ENCODE measurements at places on chromosomes 2 and 18.

DNA sequence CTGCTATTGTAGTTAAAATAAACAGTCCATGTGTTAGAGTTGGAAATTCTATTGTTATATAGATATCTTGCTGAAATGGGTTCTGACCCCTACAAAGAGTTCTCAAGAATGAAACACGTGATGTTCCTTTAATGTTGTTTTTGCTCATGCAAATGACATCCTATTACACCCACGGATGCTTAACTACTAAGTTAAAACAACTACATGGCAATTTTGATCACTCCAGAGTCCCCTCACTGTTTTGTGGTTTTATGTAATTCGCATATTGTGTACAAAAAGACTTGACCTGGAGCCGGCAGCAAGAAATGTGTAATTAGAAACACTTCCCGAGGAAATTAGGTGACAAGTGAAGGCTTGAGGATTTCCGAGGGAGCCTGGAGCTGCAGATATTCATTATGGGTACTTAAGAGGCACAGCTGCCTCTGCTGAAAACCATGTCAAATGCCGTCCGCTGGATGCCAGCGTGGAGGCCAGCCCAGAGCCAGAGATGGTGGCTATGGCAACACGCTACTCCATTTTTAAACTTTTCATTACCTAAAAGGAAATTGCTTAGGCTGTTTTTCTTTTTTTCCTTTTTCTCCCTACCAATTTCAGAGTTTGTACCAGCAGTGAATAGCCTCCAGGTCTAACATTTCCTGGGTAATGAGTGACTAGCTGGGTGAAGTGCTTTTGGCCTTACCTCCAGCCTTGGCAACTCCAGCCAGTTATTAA, 21.0 kb upstream of the CABLES1 start:
- no peak for DNase-seq

DNA sequence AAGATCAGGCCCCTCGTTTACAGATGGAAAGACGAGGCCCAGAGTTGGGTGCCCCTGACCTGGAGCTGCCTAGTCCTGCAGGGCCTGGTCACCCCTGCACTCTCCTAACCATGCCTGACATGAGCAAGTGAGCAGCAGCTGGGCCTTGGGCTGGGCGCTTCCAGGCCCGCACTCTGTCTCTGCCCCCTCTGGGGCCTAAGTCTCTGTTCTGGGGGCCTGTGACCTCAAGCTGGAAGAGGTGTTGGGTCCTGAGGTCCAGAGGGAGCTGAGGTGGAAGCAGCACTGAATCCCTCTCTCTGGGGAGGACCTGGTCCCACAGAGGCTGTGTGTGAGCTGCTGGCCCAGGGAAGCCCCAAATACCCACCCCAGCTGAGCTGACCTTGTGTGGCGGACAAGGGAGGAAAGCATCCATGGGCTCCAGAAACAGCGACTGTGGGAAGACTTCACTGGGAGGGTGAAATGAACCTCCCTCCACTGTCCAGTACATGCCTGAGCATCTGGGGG, 46.1 kb upstream of the GPC1 start:
- no peak for DNase-seq

GRCh38 chr2:105239924-105240323, 1.6 kb upstream of the GPR45 start:
- DNase-seq, result peak; percentile 93

- no peak for DNase-seq
Measured at GRCh38 chr2:144067506-144067905, 452.4 kb downstream of the ZEB2 start.

- no peak for DNase-seq
Measured at GRCh38 chr18:38790303-38790702, 1224.7 kb upstream of the CELF4 start.

GRCh38 chr18:76709659-76710645, 112.4 kb upstream of the ZNF236 start:
- peak; percentile 73 for DNase-seq

- no peak for DNase-seq
Measured at GRCh38 chr2:209526561-209526960, 102.7 kb downstream of the MAP2 start.

DNA sequence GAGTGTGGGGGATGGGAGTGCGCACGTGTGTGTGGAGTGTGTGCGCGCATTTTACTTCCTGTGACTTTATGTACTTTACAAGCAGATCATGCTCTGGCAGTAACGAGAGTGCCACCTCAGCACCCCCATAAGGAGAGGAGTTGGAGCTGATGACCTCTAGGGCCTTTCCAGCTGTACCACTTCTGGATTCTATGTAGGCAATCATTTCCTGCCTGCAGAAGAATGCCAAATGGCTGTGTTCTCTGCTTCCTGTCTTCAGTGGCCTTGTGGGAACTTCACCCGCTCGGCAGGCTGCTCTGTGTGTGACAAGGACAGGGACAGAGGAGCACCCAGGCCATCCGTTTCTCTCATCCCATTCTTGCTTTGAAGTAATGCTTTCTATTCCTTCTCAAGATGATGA, 22.8 kb upstream of the ZNF385B start:
- DNase-seq, result no peak

GRCh38 chr2:68791914-68792313, 57.3 kb downstream of the ARHGAP25 start:
- DNase-seq, result no peak

DNA sequence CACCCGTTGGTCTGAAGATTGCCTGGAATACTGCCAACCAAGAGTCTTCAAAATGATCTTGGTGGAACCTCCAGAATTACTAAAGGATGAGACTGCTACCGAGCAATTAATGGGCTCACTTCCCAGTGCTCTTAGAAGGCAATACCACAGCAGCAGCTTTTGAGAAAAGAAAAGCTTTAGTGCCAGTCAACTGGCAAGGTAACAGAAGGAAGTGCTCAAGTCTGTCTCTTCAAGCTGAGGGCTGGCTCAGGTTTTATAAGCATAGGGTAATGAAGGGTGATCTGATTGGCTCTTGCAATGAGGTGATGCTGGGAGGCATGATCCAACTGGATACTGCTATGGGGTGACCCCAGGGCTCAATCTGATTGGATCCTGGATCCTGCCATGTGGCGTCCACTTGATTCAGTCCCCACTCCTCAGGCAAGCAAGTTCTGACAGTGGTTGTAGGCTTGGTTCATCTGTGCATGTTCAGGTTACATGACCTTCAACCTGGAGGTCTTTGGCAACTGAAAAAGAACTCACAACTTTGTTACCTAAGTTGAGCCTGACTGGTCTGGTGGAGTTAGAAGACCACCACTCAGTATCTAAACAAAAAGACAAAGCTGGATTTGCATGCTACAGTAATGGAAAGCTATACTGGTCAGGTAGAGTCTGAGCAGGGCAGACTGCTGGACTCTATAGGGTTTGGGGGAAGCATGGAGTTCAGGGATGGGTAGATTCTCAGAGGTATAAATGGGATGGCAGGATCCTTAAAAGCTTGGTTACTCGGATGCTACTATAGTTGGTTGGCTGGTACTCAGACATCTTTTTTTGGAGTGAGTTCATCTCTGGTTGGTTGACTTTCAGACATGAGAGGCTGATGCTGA, 14.0 kb upstream of the RIF1 start:
- no peak for DNase-seq

DNA sequence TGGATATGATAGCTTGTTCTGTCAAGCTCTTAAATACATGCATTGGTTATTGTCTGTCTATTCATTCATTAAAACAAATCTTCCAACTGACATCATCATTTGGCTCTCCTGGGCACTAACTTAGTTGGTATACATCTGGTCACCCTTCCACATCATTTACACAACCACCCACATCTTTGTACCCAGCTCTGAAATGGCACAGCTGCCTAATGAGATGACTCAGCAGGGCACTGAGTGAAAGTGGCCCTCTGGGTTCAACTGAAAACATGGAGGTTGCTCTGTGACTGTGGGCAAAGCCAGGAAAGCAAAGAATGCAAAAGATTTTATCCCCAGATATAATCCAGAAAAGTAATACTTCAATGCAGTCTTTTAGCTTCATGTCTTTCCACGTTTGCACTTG, 234.0 kb upstream of the MAP2 start:
- DNase-seq, result no peak

GRCh38 chr2:1055014-1055595, 104.5 kb downstream of the SNTG2 start:
- peak; percentile 81 for DNase-seq

GRCh38 chr2:48423376-48423775, 106.6 kb upstream of the STON1 start:
- peak; percentile 63 for DNase-seq

DNA sequence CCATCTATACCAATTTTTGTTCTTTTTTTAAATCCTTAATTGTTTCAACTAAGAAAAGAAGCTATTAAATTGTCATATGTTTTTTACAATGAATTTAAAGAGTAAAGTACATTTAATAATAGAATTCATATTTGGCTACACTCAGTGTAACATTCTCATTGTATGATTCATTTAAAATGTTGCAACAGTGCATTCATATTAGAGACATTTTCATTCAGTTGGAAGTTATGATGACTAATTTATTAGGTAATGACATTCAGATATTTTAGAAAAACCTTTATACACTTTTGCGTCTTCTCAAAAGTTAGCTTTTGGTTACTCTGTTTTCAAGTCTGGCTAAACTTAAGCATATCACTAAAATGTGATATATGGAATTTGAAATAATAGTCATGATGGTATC, 887.5 kb upstream of the NRXN1 start:
- DNase-seq, result no peak

DNA sequence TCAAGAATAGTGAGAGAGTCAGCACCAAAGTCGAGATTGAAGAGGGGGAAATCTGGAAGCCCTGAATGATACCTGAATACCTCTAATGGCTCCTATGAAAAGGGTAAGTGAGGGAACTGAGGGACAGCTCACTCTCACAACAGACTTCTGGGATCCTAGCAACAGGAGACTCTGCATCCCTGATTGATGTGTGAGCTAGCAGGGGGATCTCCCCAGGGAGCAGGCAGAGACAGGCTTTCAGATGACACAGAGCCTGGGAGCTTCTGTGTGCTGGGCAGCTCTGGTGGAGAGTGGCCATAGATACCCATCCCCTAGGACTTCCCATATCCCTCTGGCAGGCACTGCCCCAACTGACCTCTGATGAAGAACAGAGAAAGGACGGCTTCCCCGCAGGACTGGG, 206.2 kb downstream of the EXOC6B start:
- DNase-seq, result no peak

- no peak for DNase-seq
Measured at GRCh38 chr18:77948567-77948966, 698.9 kb downstream of the GALR1 start.

DNA sequence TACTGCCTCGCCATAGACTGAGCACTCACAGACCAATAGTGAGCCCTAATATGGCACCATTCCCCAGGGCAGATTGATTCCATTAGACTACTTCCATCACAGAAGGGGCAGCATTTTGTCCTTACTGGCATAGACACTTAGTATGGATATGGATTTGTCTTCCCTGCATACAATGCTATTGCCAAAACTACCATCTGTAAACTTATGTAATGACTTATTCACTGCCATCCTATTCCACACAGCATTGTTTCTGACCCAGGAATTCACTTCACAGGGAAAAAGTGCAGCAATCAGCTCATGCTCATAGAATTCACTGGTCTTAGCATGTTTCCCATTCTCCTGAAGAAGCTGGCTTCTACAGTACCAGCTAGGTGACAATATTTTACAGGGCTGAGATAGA, 179.0 kb downstream of the PPP1R1C start:
- DNase-seq, result no peak

GRCh38 chr18:57957210-57957609, 86.8 kb upstream of the NEDD4L start:
- DNase-seq, result no peak

DNA sequence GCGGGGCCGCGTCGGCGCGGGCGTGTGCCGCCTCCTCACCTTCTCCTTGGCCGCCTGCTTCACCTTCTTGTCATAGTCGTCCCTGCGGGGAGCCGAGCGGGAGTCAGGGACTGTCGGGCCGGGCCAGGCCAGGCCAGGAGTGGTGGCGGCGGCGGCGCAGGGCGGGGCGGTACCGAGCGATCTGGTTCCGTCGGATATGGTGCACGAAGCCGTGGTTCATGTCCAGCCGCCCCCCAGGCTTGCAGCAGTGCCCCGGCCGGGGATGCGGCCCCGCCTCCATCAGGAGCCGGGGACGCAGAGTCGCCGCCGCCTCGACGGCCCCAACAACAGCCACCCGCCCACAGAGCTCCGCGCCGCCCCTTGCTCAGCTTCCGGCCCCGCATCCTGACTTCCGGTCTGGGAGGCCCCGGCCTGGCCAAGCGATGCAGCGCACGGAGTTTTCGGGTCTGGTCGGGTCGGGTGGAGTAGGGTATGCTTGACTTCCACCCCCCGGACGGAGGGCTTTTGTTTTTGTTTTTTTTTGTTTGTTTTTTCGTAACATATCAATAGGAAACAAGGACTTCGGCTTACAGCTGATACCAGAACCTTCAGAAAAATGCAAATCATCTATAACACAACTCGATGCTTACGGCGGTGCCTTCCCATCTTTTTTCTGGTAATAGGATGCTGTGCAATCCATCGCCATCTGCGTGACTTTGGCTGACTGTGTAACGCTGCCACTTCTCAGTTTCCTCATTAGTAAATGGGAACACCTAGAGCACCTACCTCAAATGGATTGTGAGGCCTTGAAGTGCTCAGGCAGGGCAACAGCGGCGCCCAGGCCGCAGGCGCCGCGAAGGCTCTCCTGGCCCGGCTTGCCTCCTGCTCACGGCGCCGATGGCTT, at the start of gene C2orf68:
TSS of gene C2orf68 (minus strand) at position 362 of the 883 bp plus-strand sequence. CDS start at position 280, 82 bp downstream.
- DNase-seq, result peak; percentile 88

DNA sequence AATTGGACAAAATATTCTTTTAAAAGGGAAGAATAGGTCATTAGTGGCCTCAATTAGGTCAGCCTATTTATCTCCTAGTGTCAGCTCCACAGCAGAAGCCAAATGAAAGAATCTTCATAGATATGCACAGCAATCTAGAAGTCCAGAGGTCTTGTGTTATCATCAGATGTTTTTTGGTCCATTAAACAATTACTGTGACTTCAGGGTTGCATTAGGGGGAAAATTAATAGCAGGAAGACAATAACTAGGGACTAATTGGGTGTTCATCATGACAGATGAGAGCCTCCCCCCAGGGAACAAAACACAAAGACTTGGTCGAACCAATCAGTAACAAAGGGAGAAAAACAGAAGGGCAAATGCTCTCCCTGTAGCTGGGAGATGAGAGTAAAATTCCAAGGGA, 264.7 kb downstream of the PTH2R start:
- no peak for DNase-seq

- no peak for DNase-seq
Measured at GRCh38 chr2:133085646-133086045, 415.6 kb upstream of the LYPD1 start.

- no peak for DNase-seq
Measured at GRCh38 chr2:23536326-23536725, 151.3 kb downstream of the KLHL29 start.

- DNase-seq, result no peak
Measured at GRCh38 chr2:170814533-170815230, 2.0 kb upstream of the GAD1 start.

GRCh38 chr18:7786569-7786968, 219.5 kb downstream of the PTPRM start:
- DNase-seq, result no peak

GRCh38 chr2:20224716-20225293, at the start of gene SDC1:
TSS of gene SDC1 (minus strand) at chr2:20225130. CDS start at chr2:20224867, 263 bp downstream.
- DNase-seq, result peak; percentile 57

DNA sequence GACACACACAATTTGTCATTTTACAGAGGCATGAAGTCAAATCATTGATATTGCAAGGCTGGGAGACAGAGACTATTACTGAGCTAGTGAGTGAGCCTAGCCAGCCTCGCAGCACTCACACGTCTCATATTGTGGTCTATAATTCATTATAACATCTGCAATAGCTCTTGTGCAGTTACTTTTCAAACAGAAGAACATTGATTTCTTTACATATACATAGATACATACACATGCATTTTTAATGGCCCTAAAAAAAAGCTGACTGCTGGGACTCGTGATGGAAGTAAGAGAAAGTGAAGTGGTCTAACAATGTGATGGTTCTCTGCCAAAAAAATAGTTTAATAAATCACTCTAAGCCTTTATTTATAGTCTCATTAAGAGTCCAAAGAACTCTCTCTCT, 56.8 kb downstream of the KIAA2012 start:
- DNase-seq, result no peak
